GM12878 (cell line): ENCODE measurements at places on chromosomes 16 and 17.

DNA sequence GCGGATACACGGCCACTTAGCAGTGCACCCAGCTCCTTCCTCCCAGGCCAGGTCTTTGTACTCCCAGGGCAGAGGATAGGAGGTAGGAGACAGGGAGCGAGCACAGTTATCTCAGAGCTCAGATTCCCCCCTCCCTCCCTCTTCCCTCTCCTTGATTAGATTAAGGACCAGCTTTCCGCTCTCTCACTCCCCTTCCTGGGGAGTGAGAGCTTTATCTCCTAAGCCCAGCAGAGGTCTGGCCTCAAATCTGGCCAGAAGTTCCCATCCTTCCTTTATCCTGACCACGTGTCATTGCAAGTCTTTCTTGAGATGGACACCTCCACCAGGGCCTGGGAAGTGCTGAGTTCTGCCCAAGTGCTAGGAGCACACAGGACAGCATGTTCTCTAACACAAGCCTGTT is 5.1 kb downstream of the ARL4D start:
- DNase-seq: no peak

DNA sequence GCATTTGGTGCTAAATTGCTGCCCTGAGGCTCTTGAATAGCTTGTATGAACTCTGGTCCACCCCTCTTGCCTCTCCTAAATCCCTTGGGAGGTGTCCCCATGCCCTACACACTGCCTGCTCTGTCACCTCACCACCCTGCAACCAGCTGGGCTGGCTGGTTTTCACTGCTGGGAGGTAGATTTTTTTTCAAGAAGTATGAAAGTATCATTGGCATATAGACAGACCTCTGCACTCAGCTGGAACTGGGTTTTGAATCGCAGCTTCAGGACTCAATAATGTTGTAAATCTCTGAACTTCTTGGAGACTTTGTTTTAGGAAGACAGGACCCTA is 184.9 kb downstream of the MSI2 start:
- no peak for DNase-seq

DNA sequence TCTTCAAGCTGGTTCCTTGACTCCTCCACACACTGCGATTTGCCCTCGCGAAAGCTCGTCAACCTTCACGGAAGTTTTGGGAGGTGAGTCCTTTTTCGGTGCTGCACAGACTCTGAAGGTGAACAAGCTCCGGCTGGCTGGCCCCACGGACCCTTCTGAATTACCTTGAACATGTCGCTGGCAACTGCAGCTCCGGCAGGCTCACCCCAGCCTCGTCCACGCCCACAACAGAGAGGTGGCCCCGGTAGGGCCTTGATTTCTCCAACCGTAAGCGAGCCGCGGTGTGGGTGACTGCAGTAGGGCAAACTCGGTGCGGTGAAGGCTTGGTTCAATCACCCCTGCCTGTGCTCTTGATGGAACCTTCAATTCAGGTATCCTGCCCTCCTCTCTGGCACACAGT is 1020.7 kb upstream of the GOT2 start:
- DNase-seq: no peak

GRCh38 chr17:29572691-29573557 is 4.4 kb downstream of the TP53I13 start:
- no peak for DNase-seq

DNA sequence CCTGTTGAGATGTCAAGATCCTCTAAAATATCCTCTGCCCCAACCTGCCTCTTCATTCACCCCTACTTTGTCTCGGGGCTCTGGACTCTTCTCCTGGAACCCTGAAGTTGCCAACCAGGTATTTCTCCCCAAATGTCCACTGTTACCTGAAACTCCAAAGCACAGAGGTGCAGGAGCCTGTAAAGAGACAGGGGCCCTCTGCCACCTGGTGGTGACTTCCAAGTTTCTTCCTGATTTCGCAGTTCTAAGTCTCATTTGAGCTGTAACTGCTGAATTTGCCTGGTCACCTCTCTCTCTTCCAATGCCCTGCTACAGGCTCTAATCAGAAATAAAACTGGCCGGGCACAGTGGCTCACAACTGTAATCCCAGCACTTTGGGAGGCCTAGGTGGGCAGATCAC is 77.1 kb upstream of the RCVRN start:
- no peak for DNase-seq

DNA sequence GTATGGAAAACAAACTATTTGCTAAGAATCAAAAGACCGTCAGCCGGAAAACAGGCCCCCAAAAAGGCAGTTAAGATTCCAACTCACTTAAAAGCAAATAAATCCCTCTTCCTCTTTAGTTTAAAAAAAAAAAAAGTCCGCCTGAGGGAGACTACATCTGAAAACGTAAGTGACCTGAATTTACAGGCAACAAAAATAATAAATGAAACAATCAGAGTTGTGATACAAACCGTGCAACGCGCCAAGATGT is 1.1 kb downstream of the KANSL1 start:
- no peak for DNase-seq

GRCh38 chr16:80680046-80680445 is 124.4 kb downstream of the CDYL2 start:
- DNase-seq: no peak

GRCh38 chr17:82693168-82693867 is 5.2 kb downstream of the RAB40B start:
- no peak for DNase-seq

- no peak for DNase-seq
Measured at GRCh38 chr17:66432411-66432957, 130.1 kb downstream of the PRKCA start.

GRCh38 chr17:19341641-19342610 is 20.6 kb downstream of the B9D1 start:
- DNase-seq: no peak

GRCh38 chr17:16442141-16442540 is 26.8 kb downstream of the TRPV2 start:
- no peak for DNase-seq

- DNase-seq: no peak
Measured at GRCh38 chr17:80294653-80295052, 34.0 kb downstream of the RNF213 start.

DNA sequence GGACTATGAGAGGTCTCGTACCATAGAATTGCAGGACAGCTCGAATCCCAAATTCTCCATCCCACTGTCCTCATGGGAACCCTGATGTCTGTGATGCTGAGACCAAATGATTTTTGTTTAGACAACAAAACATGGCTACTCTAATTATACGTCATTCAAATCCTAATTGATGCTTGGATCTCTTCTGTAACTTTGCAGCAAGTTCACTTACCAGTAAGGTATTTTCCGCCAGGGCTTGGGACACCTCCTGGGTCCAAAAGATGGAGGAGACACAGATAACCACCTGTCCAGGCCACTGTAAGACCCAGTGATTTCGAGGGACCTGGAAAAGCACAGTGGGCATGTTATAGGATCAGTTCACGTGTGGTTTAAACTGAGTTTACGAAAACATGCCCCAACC is 92.8 kb downstream of the DNAH3 start:
- DNase-seq: no peak

GRCh38 chr17:64236827-64237403 is 26.1 kb downstream of the TEX2 start:
- DNase-seq: no peak

DNA sequence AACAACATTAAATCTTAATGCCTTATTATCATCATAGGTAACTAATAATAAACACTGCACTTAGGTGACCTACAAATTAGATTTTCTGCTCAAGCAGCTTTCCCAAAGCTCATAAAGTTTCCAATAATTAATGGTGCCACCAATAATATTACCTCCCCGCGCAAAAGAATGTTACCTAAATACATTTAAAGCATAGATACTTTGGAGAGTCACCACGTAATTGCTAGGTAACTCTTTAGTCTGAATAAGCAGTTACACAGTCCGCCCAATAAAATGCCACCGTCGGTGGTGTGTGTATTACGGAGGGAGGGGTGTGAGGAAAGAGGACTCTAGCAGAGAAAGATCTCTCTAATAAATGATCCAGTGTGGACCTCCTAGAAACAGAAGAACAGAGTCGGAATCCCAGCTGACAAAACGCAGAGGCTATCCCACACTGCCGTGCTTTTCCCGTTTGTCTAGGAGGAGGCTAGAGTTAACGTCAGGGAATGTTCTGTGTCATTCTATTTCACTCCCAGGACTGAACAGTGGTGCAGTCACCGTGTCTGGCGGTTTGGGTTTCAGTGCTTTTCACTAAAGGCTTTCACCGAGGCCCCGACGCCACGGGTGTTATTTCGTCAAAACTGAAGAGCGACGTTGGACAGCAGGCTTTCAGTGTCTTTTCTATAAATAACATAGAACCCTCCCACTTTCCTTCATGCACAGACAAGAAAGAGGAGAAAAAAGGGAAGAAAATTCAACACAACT is 630 bp downstream of the RNFT1 start:
- peak; percentile 9 for DNase-seq

DNA sequence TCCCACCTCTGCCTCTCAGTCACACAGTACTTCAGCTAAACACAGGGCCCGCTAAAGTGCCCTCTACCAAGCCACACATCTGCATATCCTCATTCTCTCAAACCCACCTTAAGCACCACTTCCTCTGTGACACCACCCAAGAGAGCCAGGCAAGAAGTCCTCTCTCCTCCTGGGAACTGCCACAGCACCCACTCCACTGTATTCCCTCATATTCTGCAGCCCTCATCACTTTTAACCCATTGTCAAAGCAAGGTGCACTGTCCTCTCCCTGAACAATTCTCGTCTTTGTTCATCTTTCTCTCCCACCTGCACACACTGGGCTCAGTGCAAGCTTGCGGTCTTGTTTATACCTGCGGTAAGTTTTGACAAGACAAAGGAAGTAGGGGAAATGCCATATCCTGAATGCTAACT is 13.6 kb downstream of the CHD9 start:
- no peak for DNase-seq

GRCh38 chr17:48549914-48550501 is 5.1 kb upstream of the HOXB2 start:
- no peak for DNase-seq

DNA sequence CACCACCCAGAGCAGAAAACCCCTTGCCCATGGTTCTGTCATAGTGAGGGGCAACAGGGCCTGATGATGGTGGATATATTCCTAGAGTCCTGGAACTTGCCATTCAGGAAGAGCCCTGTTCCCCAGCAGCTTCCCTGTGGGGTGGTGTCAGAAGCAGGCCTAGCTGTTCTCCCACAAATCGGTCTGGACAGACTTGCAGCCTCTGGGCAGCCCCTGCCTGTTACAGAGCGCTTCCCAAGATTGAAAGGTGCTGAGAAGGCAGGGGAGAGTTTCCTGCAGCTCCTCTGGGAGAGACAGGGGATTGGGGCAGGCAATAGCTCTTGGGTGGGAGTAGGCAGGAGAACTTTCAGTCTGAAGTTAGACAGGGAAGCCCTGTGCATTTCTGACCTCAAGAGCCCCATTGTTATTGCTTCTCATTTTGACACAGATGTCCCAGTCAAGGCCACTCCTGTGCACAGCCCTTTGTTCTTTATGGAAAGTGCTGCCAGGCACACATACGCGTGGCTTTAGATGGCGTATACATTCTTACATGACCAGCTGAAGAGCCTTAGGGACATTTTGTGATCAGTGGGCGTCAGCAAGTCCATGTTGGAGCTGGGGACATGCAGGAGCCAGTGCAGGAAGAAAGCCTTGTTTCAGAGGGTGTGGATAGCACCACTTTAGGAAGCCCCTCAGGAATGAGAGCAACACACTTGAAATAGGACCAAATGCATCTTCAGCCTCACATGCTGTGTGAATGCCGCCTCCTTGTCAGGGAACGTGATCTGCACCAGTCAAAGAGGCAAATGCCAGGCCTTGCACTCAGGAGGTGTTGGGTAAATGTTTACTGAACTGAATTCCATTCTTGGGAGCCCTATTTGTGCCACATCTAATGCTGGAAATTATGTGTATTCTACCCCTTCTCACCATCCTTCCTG is 67.5 kb downstream of the GNAO1 start:
- no peak for DNase-seq
